ENCODE measurements at places on chromosomes 16 and 17.

DNA sequence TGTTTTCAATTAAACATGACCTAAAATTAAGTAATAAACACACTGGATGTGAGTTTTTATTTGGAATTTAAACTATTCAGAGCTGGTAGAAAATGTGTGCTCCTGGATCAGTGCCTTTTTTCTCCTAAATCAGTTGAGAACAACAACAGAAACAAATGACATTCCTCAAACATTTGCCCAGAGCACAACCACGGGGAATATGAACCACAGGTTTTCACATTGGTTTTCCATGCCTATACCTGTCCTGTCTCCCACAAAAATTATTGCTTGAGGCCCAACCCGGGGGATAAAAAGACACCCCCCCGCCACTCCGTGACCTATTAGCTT lies 6.8 kb downstream of the HSBP1 start:
- DNase-seq, result no peak

GRCh38 chr17:75773121-75773807 lies 8.3 kb upstream of the GALK1 start:
- DNase-seq, result no peak

DNA sequence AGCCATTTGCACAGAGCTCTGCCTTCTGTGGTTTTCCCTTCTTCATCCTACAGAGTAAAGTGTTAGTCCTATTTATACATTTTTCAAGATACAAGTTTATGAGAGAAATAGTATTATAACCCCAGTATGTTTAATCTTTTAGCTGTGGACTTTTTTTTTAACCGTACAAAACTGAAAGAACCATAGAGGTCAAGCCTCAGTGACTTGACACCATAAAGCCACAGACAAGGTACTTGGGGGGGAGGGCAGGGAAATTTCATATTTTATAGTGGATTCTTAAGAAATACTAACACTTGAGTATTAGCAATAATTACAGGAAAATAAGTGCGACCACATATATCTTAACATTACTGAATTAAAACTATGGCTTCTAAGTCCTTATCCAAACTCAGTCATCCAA lies 17.0 kb upstream of the RAB11FIP4 start:
- no peak for DNase-seq

DNA sequence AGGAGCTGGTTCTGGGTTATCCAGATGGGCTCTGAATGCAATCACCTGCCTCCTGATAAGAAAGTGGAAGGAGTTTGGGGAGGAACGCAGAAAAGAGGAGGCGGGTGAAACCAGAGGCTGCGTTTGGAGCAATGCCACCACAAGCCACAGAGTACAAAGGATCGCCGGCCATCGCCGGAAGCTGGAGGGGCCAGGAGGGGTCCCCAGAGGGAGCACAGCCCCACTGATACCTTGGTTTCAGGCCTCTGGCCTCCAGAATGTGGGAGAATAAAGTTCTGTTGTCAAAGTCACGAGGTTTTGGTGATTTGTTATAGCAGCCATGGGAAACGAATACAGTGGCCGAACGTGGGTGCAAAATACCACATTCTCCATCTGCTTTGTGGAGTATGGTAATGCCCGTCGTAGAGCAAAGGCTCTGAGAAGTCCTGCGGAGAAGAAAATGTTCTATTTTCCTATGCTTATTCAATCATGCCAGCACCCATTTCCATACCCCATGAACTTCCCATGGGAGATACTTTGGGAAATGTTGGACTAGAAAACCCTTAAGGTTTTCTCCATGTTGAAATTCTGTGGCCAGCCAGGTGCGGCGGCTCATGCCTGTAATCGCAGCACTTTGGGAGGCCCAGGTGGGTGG lies 51.4 kb downstream of the ZDHHC7 start:
- DNase-seq, result no peak

- DNase-seq, result peak; percentile 88
Observed at GRCh38 chr16:83701494-83701893, 106.3 kb upstream of the HSBP1 start.

- no peak for DNase-seq
Observed at GRCh38 chr16:88118376-88118775, 167.1 kb downstream of the BANP start.

- no peak for DNase-seq
Observed at GRCh38 chr16:80105751-80106150, 435.0 kb upstream of the DYNLRB2 start.

DNA sequence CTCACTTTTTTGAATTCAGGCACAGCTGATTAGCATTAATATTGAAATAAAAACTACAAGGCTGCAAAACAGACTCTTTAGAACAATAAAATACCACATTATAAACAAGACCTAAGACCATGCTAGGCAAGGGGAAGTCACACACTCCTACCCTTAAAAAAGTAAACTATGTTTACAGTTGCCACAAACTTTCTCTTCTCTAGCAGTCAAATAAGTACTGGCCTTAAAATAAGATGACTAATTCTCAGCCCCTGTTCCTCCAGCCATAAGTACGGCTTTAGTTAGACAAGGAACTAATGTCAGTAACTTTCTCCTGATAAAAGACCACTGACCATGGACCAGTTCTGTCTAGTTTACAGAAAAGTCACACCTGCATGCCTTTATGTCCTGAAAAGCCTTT lies 19.5 kb upstream of the CPHXL start:
- DNase-seq, result no peak

DNA sequence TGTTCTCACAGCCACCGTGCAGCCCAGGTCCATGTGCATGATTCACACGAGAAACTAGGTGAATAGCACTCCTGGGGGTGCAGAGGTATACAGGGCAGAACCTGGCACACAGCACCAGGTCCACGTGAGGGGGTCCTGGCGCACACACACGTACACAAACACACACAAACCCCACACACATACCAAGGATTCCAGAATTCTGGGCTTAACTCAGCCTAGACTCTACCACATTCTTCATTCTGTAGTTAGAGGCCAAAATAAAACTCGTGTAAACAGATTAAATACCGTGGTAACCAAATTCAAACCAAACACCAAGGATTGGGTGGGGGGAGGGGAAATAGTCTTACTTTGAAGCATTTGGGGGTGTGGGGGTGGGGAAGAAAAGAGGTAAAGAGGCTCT lies 58.5 kb downstream of the XYLT1 start:
- peak; percentile 71 for DNase-seq

GRCh38 chr16:85173981-85174751 lies 61.9 kb upstream of the CIBAR2 start:
- DNase-seq, result peak; percentile 90

- DNase-seq, result no peak
Observed at GRCh38 chr17:48240562-48241130, 133.1 kb downstream of the SNX11 start.

DNA sequence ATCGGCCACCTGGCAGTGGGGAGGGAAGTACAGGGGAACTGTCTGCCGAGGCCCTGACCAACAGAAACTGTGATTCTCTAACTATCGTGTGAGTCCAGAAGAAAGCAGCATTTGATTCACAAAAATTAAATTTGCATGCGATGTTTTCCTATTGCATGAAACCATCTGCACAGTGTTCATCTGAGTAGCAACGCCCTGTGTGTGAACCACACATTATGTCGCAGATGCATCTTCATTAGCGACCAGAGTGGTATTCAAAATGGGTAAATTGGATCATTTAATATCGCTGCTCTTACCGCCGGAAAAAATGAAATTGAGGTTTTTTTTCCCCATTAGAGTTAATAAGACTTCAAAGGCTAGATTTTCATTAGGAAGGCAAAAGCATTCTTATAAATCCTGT lies 260.6 kb downstream of the ABCC12 start:
- DNase-seq, result no peak

Data from T47D (cell line).